ENCODE measurements at places on chromosomes 16 and 17.

DNA sequence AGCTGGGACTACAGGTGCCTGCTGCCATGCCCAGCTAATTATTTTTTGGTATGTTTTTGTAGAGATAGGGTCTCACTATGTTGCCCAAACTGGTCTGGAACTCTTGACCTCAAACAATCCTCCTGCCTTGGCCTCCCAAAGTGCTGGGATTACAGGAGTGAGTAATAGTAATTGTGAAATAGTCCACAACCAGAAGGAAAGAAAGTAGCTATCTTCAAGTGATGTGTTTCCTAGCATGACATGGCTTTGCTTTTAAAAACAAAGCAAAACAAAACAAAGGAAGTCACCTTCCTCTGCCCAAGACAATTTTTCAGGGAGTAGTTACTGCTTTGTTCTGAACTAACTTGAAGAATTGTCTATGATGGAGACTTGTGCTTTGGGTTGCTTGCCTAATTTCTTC is 27.0 kb downstream of the ATP6V0A1 start:
- no peak for DNase-seq

GRCh38 chr16:1347286-1347855 is 4.3 kb downstream of the TSR3 start:
- DNase-seq, result no peak

GRCh38 chr17:57067781-57068180 is 17.3 kb upstream of the AKAP1 start:
- no peak for DNase-seq

DNA sequence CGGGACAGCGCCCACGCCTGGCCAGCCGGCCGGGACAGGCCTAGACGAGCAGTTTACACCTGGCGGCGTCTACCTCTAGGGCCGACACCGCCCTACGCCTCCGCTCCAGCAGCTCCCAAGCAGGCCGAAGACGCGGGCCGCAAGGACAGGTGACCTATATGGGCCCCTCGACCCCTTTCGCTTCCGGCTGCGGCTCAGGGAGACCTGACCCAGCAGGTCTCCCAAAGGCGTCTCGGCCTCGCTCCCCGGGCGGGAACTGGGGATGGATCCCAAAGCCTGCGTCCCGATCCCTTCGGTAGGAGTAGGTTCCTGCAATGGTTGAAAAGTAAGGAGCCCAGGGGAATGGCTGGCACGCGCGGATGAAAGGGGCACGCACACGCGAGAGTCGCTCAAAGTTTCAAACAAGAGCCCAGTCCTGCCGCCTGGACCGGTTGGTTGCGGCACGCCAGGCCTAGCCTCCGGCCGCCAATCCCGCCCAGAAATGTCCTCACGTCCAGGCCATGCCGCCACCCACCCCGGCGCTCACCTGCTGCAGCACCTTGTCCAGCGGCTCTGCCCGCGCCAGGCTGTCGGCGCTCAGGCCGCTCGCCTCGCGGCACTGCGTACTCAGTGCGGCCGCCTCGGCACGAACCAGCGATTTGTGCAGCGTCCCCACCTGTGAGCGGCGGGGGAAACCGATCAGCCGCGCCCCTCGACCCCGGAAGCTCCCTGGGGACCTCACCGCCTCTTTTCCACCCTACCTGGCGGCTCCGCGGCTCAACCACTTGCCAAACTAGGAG is 630 bp downstream of the ESRP2 start:
- no peak for DNase-seq

- DNase-seq, result no peak
Measured at GRCh38 chr16:85170590-85171003, 58.3 kb upstream of the CIBAR2 start.

- no peak for DNase-seq
Measured at GRCh38 chr17:63433746-63434591, 12.1 kb downstream of the CYB561 start.

- DNase-seq, result peak; percentile 23
Measured at GRCh38 chr16:12067714-12068401, 91.3 kb downstream of the SNX29 start.

GRCh38 chr17:35002876-35003551 is 22.7 kb downstream of the LIG3 start:
- no peak for DNase-seq

DNA sequence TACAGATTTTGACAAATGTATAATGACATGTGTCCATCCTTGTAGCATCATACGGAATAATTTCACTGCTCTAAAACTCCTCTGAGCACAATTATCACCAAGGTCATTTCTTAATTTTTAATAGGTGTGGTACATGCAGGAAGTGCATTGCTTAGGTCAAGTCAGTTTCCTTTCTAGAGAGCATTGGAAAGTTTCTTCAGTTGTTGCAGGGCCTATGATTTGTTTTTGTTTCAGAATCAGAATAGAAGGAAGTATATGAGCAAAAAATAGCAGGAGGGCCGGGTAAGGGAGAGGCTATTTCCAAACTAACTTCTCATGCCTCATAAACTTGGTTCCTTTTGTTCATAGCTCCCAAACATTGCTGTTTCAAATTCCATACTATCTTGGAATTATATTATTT is 24.0 kb upstream of the SLFN5 start:
- no peak for DNase-seq

GRCh38 chr16:87707097-87707496 is 58.7 kb downstream of the KLHDC4 start:
- DNase-seq, result no peak

GRCh38 chr17:72165867-72166439 is 45.1 kb downstream of the SOX9 start:
- no peak for DNase-seq

GRCh38 chr16:85425074-85425662 is 188.0 kb upstream of the GSE1 start:
- no peak for DNase-seq

- DNase-seq, result no peak
Measured at GRCh38 chr16:53908731-53909130, 204.8 kb downstream of the FTO start.

- no peak for DNase-seq
Measured at GRCh38 chr17:17754719-17755686, 73.7 kb downstream of the RAI1 start.

DNA sequence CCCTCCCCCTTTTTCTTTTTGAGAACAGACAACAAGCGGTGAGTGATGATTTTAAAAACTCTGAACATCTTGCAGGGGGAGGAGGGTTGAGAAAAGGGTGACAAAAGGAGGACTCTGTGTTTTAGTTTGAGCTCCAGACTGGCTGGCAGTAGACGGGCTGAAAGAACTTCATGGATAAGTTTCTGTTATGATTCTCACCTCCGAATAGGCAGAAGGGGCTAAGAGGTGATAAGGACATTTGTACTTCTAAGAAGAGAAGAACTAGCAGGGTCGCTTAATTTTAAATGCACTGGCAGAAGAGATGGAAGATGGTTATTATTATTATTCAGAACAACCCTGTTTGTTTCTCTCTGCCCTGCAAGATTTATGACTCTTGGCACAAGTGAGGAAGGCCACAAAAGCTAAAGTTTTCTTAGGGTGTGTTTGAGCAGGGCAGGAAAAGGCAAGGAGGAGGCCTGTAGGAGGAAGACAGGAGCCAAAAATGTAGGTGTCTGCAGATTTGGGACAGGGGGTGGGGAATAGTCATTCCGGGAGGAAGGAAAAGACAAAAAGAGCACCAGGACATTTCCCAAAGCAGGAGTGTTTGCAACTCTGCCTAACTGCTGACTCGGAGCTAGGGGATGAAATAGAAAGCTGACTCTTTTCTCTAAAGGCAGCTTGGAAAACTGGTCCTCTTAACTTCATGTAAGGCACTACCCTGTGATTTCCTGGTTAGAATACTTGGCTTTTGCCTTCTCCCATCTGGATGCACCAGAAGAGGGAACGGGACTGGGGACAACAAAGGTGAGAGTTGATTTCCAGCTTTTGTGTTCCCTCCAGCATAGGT is 11.9 kb upstream of the HOXB2 start:
- no peak for DNase-seq

DNA sequence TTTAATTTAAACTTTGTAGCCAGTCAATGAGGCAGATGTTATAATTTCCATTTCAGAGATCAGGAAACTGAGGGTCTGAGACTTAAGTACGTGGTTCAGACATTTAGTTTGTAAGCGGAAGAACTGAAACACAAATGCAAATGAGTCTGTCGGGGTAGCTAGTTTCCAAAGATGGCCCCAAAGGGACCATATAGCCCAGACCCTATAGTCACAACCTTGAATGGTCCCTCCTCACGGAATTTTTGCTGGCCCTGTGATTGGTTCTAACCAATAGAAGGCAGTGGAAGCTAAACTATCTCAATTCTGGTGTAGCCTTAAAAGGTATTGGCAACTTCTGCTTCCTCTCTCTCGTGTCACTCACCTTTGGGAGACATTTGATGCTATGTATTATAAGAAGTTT is 7.5 kb upstream of the BCO1 start:
- DNase-seq, result no peak

- no peak for DNase-seq
Measured at GRCh38 chr16:17743158-17743557, 272.4 kb upstream of the XYLT1 start.

GRCh38 chr16:54817432-54817831 is 113.2 kb upstream of the IRX5 start:
- DNase-seq, result no peak

GRCh38 chr16:56583351-56584168 is 5.8 kb upstream of the MT3 start:
- DNase-seq, result no peak

- no peak for DNase-seq
Measured at GRCh38 chr17:27872776-27873175, 20.4 kb downstream of the LYRM9 start.

DNA sequence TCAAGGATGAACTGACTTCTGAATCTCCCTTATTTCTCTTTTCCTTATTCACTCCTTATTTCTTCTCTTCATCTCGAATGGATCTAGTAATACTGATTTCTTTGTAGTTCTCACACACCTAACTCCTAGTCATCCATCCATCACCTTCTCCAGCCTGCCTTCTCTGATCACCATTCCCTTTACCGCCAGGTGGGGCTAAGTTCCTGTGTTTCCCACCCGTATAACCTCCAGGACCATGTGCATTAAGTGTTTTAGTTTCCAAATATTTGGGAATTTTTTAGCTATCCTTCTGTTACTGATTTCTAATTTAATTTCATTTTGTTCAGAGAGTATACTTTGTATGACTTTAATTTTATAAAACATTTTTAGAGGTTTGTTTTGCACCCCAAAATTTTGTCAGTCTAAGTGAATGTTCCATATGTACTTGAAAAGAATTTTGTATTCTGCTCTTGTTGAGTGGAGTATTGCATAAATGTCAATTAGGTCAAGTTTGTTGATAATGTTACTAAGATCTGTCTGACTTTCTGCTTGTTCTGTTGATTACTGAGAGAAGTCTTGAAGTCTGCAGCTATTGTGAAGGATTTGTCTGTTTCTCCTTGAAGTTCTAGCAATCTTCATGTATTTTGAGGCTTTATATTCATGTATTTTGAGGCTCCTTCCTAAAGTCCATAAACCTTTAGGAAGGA is 8.8 kb downstream of the BPTF start:
- no peak for DNase-seq

DNA sequence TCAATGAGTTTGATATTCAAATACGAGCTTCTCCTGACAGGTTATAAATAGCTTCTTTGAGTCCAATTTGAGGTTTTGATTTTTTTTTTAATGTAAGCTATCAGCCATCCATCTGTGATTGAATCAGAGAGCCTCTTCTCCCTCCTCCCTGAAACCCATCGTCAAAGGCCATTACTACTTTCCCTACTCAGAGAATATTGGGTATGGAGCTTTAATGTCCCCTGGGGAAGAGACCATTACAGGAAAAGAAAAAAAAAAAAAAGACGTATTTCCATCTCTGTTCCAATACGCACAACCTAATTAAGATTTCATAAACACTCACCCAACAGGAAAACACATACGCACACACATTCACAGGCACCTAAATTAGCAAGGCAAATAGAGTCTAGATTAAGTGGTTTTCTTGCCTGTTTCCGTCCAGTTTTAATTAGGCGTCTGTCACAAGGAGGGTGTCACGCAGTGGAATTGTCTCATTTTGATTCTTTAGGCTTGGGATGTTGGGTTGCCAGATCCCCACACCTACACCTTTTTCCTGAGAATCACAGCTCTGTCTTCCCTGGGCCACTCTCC is 194.3 kb upstream of the RPL38 start:
- DNase-seq, result no peak

DNA sequence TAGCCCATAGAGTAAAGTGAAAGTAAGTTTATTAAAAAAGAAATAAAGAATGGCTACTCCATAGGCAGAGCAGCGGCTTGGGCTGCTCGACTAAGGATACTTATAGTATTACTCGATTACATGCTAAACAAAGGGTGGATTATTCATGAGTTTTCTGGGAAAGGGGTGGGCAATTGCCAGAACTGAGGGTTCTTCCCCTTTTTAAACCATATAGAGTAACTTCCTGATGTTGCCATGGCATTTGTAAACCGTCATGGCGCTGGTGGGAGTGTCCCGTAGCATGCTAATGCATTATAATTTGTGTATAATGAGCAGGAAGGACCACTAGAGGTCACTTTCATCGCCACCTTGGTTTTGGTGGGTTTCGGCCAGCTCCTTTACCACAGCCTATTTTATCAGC is 13.3 kb upstream of the GAS7 start:
- DNase-seq, result no peak

DNA sequence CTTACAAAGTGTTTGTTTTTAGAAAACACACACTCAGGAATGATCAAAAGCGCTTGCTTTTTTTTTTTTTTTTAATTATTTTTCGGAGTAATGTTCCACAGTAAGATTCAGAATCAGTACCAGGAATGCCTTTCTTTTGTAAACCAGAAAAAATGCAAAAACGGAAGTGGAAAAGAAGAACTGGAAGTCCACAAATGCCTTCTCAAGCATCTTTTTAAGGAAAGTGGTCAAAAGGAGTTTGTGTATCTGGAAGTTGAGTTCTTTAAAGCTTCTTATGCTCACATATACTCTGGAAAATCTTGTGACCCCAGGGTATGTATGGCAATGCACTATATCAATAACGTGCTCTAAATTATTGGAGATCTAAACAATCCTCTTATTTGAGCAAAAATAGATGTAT is 126.0 kb downstream of the ABCA8 start:
- no peak for DNase-seq

DNA sequence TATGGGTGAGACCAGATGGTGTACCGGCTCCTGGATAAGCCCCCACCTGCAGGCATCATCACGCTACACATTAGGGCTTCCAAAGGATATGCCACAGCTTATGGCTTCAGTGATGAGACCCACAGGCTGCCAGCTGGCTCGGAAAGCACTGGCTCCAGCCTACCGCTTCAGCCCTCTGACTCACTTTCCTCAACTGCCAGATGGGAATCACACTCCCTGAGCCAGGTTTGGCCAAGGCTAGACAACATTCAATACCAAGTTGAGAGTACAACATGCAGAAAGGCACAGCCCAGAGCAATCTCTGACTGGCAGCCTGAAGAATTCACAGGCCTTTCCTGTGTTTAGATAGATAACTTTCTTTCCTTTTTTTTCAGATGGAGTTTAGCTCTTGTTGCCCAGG is 10.3 kb downstream of the CENPV start:
- DNase-seq, result no peak

GRCh38 chr16:53545433-53545832 is 42.4 kb upstream of the AKTIP start:
- peak; percentile 24 for DNase-seq

DNA sequence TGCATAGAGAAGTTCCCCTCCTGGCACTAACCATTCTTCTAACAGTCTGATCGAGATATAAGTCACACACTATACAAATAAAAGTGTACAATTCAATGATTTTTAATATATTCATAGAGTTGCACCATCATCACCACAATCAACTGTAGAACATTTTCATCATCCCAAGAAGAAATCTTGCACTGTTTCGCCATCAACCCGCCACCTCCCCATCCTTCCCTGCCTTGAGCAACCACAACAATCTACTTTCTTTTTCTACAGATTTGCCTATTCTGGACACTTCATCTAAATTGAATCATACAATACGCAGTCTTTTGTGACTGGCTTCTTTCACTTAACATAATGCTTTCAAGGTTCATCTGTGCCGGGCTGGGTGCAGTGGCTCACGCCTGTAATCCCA is 33.0 kb upstream of the GUCY2D start:
- DNase-seq, result no peak

Measured in activated CD4-positive, alpha-beta T cell treated with anti-CD3 and anti-CD28 coated beads for 1 hour (primary cell).